ENCODE measurements at places on chromosomes 2 and 18. TPM values are rescaled to one million over a fixed set of nuclear protein-coding genes. Genes with fewer than 3 reads are reported as not detected.

CELF4 gene
- total RNA-seq, result not detected

ALLC gene
- not detected for total RNA-seq

PRKCE gene
- total RNA-seq, result 23.7 TPM

SLC30A3 gene
- 0.13 TPM for total RNA-seq

ANKRD30B gene
- not detected for total RNA-seq

IL36RN gene
- total RNA-seq, result not detected

DUSP11 gene
- 35.6 TPM for total RNA-seq

CYBRD1 gene
- total RNA-seq, result 1.3 TPM

DSC1 gene
- total RNA-seq, result 0.16 TPM

BMPR2 gene
- 12.4 TPM for total RNA-seq

SKA1 gene
- 0.39 TPM for total RNA-seq

LHCGR gene
- not detected for total RNA-seq

SLC66A2 gene
- 43.6 TPM for total RNA-seq

FOXD4L1 gene
- 0.10 TPM for total RNA-seq

MCEE gene
- 9.6 TPM for total RNA-seq

ORC4 gene
- total RNA-seq, result 32.7 TPM

CFAP65 gene
- not detected for total RNA-seq

NAT8 gene
- not detected for total RNA-seq

GGCX gene
- total RNA-seq, result 15.6 TPM

NYAP2 gene
- total RNA-seq, result 0.12 TPM

ARHGAP25 gene
- 75.6 TPM for total RNA-seq

TRIM43 gene
- total RNA-seq, result not detected

CRYGD gene
- not detected for total RNA-seq

CXCR1 gene
- total RNA-seq, result not detected

ECEL1 gene
- total RNA-seq, result not detected

BOLL gene
- total RNA-seq, result not detected

GAREM1 gene
- total RNA-seq, result 0.10 TPM
